Left cardiac atrium (tissue), 4 donors: ENCODE measurements at places on chromosomes 7 and 10. TPM values are rescaled to one million over a fixed set of nuclear protein-coding genes. Genes with fewer than 3 reads are reported as not detected.

DNA sequence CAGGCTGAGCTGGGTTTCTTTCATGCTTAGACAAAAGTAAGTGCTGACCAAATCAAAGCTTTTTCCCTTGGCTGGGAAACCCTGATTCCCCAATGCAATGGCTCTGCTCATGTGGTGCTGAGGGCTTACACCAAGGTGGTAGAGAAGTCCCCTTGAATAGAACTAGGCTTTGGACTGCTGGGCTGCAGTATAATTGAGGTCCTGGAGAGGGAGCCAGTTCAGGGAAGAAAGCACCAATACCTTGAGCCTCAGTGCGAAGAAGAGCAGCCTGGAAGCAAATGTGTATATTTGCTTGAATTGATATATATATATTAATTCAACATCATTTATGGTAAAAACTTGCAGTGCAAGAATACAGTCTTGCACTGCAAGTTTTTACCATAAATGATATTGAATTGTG is 391.1 kb downstream of the RPS24 start:
- DNase-seq, result no peak

BAG3 gene
- total RNA-seq, result 113 TPM

AGAP4 gene
- total RNA-seq, result 9.2 TPM

- no peak for DNase-seq
These were observed 484.2 kb downstream of the ANKRD7 start for GRCh38 chr7:118708741-118709140.

- DNase-seq, result no peak
These were observed 42.1 kb upstream of the EFCAB10 start for GRCh38 chr7:105623378-105623777.

GRCh38 chr10:61815496-61815895 is 86.0 kb upstream of the ARID5B start:
- no peak for DNase-seq

OR2A12 gene
- total RNA-seq, result not detected

GRCh38 chr10:48240196-48240595 is 34.3 kb downstream of the FRMPD2 start:
- no peak for DNase-seq

GRCh38 chr10:67827811-67828210 is 10.2 kb downstream of the DNAJC12 start:
- DNase-seq, result no peak

SYT15 gene
- 4.9 TPM for total RNA-seq

DNA sequence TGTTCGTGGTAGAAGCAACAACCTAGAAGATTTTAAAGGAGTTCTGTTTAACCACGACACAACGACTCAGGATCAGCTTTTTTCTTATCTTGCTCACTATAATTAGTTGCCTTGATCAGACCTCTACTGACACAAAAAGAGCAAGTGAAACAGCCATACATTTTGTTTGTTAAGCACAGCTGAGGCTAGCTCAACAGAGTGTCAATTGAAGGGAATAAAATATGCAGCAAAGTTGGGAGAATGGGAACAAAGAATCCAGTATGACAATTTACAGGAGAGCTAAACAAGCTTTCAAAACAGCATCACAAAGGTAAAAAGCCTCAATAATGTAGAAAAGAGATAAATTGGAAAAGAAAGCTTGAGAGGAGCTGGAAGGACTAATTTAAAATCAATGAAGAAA is 40.5 kb upstream of the HERPUD2 start:
- no peak for DNase-seq

WASHC2C gene
- total RNA-seq, result 46.2 TPM

DNA sequence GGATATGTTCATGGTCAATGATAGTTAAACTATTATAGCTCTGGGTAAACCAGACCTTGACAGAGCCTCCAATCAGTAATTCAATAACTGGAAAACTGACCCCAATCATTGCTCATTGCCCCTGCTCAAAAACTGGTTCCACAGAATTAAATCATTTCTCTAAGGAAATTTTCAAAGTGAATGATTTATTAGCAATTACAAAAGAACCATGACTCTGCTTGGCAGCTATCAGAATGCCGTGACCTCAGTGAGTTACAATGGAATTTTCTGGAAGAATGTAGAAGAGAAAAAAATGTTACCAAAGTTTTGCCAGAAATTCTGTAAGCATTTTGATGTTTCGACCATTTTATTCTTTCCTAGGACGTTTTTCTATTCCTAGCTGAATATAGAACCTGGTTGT is 106.8 kb upstream of the APBB1IP start:
- DNase-seq, result no peak

PLAU gene
- 9.2 TPM for total RNA-seq

DNA sequence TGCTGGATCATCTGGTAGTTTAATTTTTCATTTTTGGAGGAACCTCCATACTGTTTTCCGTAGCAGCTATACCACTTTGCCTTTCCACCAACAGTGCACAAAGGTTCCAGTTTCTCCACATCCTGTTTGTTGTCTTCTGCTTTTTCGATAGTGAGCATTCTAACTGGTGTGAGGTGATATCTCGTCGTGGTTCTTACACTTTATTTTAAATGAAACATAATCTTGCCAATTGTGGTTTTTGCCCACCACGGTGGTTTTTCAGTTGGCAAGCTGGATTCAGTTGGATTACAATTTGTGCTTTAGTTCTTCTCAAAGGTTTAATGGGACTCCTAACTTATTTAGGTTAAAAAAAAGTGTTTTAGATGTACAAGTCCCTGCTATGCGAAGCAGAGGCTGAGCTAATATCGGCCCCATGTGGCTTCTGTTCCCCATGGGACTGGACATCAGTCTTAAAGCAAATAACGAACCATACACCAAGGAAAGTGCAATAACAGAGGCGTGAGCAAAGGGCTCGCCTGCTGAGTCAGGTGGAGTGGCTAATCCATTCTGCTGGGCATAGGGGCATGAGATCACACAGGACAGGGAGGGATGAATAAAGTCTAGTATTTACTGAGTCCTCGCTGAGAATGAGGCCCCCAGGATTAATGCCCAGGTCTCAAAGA is 153.6 kb downstream of the AOAH start:
- no peak for DNase-seq

GRCh38 chr7:99037327-99037940 is 106.5 kb downstream of the SMURF1 start:
- no peak for DNase-seq

GRCh38 chr7:116779216-116779615 is 83.2 kb upstream of the CAPZA2 start:
- no peak for DNase-seq

DNA sequence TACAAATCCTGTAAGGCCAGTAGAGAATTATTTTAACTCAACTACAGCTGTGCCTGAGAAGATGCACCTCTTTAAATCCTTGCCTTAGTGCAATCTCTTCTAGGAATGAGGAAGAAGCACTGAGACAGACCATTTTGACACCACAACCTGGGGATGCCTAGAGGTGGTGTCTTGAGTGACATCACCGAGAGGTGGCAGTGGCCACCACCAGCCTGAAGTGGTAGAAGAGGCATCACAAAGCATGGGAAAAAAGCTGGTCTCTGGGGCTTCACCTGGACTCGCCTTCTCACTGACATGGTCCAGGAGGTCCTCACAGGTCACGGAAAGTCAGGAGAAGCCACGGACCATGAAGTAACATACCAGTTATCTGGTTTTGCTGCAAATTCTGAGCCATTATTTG is 99.2 kb upstream of the PDLIM1 start:
- no peak for DNase-seq

DNA sequence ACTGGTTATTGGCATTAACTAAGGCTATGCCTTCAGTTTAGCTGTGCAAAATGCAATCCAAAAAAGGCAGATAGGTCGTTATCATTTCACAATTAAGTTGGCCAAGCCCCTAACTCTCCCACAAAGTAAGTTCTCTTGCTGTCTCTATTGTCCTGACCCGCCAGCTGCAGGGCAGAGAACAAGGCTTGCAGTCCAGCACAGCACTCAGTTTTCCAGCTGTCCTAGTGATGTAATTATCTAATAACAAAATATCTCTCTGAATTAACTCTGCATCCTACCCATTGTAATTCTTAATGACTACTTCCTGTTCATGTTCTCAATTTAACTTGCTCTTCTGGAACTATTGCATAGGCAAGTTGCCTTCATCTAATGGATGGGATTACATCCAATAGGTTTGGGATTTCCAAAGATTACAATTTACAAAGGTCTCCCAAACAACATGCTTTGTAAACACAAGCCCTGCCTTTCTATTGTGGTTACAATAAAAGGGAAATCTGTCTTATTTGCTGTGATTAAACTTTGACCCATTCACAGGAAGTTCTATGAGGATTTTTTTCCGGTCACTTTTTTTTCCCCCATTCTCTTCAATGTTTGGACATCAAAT is 55.2 kb downstream of the CDK6 start:
- no peak for DNase-seq

- DNase-seq, result no peak
These were observed 11.1 kb downstream of the FOXK1 start for GRCh38 chr7:4693152-4693551.

- DNase-seq, result no peak
These were observed 1.6 kb downstream of the GLUD1 start for GRCh38 chr10:87092861-87093631.

GRCh38 chr7:54556121-54556520 is 13.9 kb downstream of the VSTM2A start:
- no peak for DNase-seq

DNA sequence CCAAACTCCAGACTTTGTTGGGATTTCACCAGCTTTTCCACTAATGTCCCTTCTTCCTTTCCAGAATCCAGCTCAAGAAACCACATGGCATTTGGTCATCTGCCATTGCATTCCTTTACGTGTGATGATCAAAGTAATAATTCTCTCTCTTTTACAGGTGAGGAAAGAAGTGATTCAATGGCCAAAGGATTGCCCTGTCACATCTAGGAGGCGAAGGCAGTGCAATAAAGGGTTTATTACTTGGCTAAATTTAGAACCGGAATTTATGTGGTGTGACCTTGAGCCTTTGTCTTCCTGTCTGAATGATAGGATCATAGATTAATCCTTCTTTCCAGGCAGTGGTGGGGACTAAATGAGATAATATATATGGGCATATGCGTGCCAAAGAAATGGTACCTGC is 58.3 kb upstream of the COBL start:
- no peak for DNase-seq

GRCh38 chr7:115941703-115942268 is 88.8 kb downstream of the TFEC start:
- no peak for DNase-seq

FAM25A gene
- total RNA-seq, result not detected

GRCh38 chr7:43694399-43694748 is 34.9 kb downstream of the COA1 start:
- no peak for DNase-seq

CPA2 gene
- 0.38 TPM for total RNA-seq

GRCh38 chr7:85567983-85568382 is 381.1 kb upstream of the SEMA3D start:
- DNase-seq, result no peak

GRCh38 chr7:41403291-41403690 is 299.6 kb downstream of the INHBA start:
- no peak for DNase-seq

CALHM3 gene
- total RNA-seq, result not detected

DNA sequence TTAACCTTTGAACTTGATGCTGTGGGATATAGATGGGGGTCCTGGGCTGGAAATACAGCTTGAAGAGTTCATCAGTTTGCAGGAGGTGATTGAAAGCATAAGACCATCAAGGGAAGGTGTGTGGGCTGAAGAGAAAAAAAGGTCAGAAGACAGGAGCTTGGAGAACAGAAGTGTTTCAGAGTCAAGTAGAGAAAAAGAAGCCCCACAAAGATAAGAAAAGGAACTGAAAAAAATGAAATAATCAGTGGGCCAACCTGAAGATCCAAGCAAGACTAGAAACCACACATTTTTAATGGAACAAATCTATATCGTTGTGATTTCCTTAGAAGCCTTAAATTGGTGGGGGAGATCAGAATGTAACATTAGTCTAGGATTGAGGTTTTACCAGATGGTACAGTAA is 22.5 kb downstream of the ZEB1 start:
- no peak for DNase-seq

RNF148 gene
- 0.63 TPM for total RNA-seq

- no peak for DNase-seq
These were observed 18.5 kb downstream of the KIAA1549 start for GRCh38 chr7:138962561-138963270.

- no peak for DNase-seq
These were observed 14.4 kb upstream of the SRRM3 start for GRCh38 chr7:76187272-76187671.

GRCh38 chr10:28627102-28627501 is 50.2 kb upstream of the BAMBI start:
- DNase-seq, result no peak

GRCh38 chr7:47552621-47553020 is 29.3 kb downstream of the TNS3 start:
- DNase-seq, result no peak

GRCh38 chr7:156034397-156034796 is 222.1 kb upstream of the SHH start:
- no peak for DNase-seq
